B cell (primary cell): ENCODE measurements at places on chromosomes 7 and 10. TPM values are rescaled to one million over a fixed set of nuclear protein-coding genes. Genes with fewer than 3 reads are reported as not detected.

PAPOLB gene
- polyA plus RNA-seq = not detected in 2 replicates

RBP3 gene
- not detected in 2 replicates for polyA plus RNA-seq

- H3K4me3 ChIP-seq = no peak overlapping the region
- no peaks in the 10 kb centered on the region for H3K4me1 ChIP-seq
- H3K27me3 ChIP-seq = no peaks in the 10 kb centered on the region
Measured at GRCh38 chr10:4101918-4102654, 317.1 kb upstream of the KLF6 start.

- peaks cover 34% of the 10 kb centered on the region for H3K4me1 ChIP-seq
- DNase-seq = no peak
- H3K36me3 ChIP-seq = no peaks in the 10 kb centered on the region
- no peak overlapping the region for H3K4me3 ChIP-seq
- no peak overlapping the region for H3K27ac ChIP-seq
Measured at GRCh38 chr10:32943395-32943794, 14.6 kb downstream of the ITGB1 start.

- DNase-seq = no peak
- no peak overlapping the region for H3K4me3 ChIP-seq
- no peaks in the 10 kb centered on the region for H3K36me3 ChIP-seq
Measured at GRCh38 chr7:117025891-117026290, 72.6 kb downstream of the ST7 start.
